ENCODE measurements at places on chromosomes 7 and 10.

DNA sequence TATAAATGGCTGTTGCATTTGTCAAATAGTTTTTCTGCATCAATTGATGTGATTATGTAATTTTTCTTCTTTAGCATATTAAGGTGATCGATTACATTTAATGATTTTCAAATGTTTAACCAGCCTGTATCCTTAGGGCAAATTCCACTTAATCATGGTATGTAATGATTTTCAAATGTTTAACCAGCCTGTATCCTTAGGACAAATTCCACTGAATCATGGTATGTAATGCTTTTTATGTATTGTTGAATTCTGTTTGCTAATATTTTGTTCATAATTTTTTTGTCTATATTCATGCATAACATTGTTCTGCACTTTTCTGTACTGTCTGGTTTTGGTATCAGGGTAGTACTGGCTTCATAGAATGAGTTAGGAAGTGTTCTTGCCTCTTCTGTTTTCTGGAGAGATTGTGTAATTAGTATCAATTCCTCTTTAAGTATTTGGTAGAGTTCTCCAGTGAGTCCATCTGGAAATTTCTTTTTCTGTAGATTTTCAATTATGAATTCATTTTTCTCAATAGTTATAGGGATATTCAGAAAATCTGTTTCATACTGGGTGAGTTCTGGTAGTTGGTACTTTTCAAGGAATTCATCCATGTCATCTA lies 393.2 kb upstream of the FOXK1 start:
- DNase-seq, result no peak

DNA sequence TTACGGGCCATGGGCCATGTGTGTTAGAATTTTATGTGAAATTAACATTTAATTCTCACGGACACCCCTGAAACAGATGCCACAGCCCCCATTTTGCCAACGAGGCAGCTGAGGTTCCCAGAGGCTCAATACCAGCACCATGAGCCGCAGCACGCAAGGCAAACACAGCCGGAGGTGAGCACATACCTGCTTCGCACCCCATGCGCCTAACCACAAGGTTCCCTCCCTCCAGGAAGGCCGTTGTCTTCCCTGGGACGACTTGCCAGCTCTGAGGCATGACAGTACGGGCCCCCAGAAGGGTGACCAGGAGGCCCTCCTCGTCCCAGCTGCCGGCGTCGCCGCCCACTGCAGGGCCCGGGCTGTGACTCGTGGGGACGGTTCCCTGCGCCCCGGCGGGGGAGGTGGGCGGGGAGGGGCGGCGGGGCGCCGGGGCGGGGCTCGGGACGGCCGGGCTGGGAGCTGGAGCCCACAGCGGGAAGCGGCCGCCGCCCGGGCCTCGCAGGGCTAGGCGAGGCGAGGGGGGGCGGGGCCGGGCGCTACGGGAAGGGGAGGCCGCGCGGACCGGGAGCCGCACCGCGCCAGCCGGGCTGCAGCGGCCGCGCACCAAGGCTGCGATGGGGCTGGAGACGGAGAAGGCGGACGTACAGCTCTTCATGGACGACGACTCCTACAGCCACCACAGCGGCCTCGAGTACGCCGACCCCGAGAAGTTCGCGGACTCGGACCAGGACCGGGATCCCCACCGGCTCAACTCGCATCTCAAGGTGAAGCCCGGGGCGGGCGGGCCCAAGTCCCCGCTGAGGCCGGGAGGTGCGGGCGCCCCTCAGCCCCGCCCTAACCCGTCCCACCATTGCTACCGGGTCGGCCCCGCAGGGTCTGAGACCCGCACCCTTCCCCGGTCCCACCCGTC lies at the start of gene CAV2:
Gene CAV2 (plus strand): TSS at position 571 of the 910 bp plus-strand sequence. CDS start 44 bp downstream, at position 615.
- no peak for DNase-seq

DNA sequence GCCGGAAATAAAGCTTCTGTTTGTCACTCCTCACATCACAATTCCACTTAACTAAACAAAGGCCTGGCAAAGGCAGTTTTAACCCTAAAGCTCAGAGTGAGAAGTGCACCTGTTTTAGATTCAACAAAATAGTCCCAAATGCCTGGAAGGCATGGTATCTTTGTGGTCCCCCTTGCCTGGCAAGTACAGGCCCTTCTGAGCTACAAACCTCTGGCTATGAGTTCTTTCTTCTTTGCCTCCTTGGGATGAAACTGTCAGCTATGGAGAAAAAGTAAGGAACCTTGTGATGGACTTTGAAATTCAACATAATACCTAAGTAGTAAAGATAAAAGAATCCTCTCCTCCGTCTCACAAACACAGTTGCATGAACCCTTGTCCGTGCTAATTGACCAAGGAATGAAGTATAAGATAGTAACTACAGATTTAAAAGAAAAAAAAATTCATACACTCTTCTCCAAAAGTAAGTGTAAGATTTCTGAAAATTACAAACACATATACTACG lies 244.5 kb upstream of the ETV1 start:
- no peak for DNase-seq

DNA sequence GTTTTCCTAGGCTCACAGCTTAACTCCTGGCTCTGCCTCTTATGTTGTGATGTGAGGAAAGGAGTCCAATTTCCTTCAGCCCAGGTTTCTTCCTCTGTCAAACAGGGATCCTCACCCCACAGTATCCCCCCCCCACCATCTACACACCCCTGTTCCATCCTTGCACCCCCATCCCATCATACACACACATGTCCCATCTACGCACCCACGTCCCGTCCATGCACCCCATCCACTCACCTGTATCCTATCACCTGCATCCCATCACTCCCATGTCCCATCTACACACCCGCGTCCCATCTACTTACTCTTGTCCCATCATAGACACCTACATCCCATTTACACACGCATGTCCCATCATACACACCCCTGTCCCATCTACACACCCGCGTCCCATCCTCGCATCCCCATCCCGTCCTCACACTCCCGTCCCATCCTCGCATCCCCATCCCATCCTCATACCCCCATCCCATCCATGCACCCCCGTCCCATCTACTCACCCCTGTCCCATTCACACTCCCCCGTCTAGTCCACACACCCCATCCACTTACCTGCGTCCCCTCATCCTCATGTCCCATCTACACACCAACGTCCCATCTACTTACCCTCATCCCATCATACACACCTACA lies 117.3 kb downstream of the TRRAP start:
- no peak for DNase-seq

- no peak for DNase-seq
These were observed 40.2 kb upstream of the ATXN7L1 start for GRCh38 chr7:105916603-105917002.

DNA sequence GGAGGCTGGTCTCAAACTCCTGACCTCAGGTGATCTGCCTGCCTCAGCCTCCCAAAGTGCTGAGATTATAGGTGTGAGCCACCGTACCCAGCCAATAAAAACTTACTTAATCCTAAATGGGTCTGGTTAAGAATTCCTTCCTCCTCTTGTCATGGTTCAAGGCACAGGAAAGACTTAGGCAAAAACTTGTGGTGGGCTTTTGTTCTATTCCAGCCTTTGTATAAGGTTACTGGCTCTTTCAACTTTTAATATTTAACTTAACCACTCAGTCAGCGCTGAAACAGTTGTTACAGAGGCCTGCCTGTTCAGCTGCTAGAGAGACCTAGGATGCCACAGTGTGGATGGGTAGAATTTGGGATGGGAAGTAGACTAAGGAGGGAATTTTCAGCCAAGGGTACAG lies 28.1 kb upstream of the GARS1 start:
- no peak for DNase-seq

- DNase-seq, result no peak
These were observed 10.9 kb downstream of the MACC1 start for GRCh38 chr7:20206104-20206896.

DNA sequence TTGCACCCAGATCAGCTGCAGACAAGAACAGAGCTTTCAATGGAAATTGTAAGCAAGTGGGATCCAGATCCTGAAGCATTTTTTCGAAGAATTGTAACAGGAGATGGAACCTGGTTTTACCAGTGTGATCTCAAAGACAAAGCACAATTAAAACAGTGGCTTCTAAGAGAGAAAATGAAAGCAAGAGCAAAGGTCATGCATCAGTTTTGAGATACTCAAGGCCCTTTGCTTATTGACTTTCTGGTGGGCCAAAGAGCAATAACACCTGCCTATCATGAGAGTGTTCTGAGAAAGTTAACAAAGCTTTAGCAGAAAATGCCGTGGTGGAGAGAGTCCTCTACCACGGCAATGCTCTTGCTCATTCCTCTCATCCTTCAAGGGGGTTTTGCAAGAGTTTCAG lies 194.8 kb downstream of the TMEM178B start:
- no peak for DNase-seq

GRCh38 chr10:102468683-102469082 lies 17.3 kb upstream of the C10orf95 start:
- DNase-seq, result no peak

DNA sequence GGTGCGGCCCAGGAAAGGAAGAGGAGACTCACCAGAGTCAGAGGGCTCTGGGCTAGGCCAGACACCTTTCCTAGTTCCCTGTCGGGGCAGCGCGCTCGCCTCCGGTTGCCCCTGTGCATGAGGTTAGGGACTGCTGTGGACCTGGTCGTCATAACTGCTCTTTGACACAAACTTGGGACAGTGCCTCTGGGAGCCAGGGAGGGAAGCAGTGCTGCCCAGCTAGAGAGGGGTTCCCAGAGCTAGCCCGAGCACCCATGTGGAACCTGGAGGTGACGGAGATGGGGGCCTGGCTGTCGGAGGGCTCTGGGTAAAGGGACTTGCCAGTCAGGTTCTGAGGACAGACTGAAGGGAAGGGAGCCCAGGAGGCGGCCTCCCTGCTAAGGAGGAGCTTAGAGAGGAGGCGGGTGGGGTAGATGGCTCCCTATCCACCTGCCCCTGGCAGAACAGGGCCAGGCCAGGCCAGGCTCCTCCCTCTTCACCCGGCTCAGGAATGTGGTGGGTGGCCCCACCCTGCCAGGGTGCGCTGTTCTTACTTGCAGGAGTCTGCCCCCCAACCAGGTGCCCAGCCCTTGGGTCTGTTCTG lies 29.7 kb downstream of the AGAP3 start:
- DNase-seq, result no peak

- no peak for DNase-seq
These were observed 233.9 kb downstream of the RPS24 start for GRCh38 chr10:78267598-78267997.

- no peak for DNase-seq
These were observed 40.9 kb downstream of the ANTXRL start for GRCh38 chr10:46327685-46328084.

DNA sequence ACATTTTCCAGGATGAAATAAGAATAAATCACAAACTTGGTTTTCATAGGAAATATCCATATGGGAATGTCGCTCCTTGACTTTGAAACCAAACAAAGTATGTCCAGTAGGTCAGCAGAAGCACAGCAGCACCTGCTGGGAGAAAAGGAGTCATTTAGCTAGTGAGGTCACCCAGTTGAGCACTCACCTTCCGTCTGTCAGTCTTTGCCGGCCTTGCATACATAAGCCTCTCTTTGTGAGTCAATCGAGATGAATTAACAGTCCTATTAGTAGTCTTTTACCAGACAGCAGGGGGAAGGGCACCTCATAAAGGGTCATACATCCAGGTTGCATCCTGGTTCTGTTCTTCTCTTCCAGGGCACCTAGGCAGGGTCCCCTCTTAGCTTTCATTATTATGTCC lies 232.5 kb upstream of the FZD1 start:
- no peak for DNase-seq

DNA sequence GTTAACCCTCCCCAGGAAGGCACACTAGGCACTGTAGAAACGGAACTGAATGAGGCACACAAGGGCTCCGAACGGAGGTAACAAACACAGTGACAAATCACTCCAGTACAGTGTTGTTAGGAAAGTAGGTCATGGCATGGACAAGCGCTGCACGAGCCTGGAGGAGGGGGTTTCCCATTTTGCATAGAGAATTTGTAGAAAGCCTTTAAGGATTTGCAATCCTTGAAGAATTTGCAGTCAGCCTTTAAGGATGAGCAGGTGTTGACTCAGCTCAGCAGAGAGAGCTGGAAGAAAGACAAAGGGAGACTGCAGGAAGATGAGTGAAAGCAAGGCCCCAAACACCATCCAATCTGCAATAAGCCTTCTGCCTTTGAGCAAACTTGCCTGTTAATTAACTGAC lies 51.1 kb upstream of the PPP1R3C start:
- no peak for DNase-seq

- DNase-seq, result no peak
These were observed 671.1 kb upstream of the CELF2 start for GRCh38 chr10:10346390-10347150.

GRCh38 chr7:108525327-108525984 lies 479 bp downstream of the PNPLA8 start:
- DNase-seq, result no peak

DNA sequence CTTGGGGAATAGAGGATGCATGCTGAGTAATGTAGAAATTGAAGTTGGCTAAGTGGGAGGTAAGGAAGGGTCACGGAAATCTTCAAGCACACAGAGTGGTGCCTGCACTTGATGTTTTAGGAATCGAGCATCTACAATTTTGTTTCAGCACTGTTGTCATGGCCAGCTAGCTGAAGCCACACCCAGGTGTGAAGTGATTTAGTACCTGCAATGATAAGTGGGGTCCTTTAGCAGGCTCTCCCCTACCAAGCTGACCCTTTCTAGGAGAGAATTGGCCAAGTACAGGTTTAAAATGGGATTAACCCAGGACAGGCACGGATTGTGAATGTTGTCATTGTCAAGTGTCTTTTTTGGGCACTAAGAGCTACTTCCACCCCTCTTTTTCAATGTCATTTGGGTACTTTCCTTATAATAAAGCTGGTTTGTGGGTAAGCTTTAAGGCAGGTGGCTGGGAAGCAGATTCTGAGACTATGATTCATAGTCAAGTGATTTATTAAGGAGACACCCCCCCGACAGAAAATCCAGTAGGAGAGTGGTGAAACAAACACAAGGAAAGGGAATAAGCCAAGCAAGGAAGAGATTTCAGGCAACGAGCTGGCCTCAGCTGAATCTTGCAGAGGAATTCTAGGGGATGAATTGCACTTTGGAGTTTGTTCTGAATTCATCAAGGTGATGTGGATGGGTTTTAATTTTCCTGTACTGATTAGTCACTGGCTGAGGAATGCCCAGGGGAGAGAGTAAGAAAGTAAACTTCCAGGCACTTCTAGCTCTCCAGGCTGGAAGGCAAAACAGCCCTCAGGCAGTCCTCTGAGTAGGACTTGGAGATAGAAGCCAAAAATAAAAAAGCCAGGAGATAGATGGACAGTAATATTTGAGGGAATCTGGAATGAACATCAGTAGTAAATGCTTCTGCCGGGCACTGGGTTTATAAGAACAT lies 1128.4 kb downstream of the SORCS3 start:
- DNase-seq, result no peak

DNA sequence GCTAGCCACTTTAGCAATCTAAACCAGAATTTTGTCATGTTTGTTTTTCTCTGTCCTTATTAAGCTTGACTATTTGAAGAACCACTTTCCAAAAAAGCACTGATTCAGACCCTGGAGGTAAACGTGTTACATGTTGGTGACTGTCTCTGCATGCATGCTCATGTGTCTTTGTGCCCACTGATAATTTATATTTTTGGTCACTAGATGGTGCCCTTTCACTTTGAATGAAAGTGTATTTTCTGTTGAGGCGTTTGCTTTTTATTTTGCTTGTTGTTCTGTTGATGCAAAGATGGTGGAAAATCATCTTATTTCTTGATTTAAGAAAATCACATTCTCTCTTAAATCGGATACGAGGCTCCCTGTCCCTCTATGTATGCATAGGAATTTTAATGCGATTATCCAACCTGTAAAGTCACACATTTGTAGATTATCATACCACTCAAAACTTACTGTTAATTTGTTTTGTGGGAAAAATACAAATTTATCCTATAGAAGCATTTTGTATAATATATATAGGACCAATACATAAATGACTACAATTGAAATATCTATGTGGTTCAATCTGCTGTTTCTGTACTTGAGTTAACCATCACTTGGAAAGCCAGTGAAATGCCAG lies 269.3 kb downstream of the BICC1 start:
- DNase-seq, result no peak

- no peak for DNase-seq
These were observed 459.0 kb downstream of the GATA3 start for GRCh38 chr10:8513155-8514147.

GRCh38 chr7:22871661-22872060 lies 49.0 kb upstream of the TOMM7 start:
- DNase-seq, result no peak

Data from activated naive CD4-positive, alpha-beta T cell (primary cell).